ENCODE measurements at places on chromosomes 16 and 17. TPM values are rescaled to one million over a fixed set of nuclear protein-coding genes. Genes with fewer than 3 reads are reported as not detected.

GRCh38 chr17:3890878-3891219 lies 2.0 kb downstream of the CAMKK1 start:
- DNase-seq, result no peak

DNA sequence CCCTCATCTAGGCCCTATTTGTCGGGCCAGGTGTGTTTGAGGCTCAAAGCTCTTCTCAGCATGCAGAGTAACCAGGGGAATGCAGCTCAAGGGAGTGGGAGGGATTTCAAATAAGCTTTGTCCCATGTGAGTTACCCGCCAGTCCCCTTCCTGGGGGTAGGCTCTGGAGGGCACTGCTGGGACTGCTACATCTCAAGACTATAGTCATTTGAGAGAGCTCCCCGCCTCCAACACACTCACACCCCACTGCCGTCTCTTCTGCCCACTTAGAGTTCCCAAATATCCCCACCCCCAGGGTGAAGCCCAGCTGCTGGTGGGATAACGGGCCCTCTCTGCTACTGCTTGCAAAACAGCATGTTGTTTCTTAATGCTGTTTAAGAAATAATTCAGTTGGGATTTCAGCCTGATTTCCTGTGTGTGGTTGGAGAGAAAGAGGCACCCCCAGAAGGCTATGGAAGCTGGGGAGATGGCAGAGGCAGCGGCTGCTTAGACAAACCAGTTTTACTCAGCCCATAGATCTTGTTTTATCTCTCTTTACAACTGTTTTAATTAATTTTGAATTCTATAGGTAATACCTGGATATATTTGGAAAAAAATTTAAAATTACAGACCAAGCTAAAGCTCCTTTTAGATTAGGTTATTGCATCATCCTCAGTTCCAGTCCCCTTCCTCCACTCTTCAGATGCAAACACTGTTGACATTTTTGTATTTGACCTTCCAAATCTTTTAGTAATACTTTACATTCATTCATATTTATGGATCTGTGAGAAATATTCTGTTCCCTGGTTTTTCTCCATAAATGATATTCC lies 4.1 kb upstream of the MPO start:
- no peak for DNase-seq

- DNase-seq, result no peak
Observed at GRCh38 chr17:78484271-78485246, 92.6 kb downstream of the DNAH17 start.

DNA sequence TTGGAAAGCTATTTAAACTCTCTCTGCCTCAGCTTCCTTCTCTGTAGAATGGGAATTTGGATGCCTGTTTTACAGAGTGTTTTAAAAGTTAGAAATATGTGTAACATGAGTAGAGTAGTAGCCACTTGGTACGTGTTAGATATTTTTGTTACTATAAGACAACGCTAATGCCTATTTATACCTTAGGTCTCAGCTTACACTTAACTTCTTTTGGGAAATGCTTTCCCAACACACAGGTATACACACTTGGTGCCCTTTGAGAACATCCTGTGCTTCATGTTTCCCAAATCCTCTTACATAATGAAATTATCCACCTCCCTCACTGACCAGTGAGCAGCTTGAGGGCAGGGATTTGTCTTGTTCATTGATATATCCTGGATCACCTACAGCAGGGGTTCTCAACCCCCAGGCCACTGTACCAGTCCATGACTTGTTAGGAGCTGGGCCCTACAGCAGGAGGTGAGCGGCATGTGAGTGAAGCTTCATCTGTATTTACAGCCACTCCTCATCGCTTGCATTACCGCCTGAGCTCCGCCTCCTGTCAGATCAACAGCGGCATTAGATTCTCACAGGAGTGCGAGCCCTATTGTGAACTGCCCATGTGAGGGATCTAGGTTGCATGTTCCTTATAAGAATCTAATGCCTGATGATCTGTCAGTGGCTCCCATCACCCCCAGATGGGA lies 33.5 kb downstream of the ARSG start:
- no peak for DNase-seq

DNA sequence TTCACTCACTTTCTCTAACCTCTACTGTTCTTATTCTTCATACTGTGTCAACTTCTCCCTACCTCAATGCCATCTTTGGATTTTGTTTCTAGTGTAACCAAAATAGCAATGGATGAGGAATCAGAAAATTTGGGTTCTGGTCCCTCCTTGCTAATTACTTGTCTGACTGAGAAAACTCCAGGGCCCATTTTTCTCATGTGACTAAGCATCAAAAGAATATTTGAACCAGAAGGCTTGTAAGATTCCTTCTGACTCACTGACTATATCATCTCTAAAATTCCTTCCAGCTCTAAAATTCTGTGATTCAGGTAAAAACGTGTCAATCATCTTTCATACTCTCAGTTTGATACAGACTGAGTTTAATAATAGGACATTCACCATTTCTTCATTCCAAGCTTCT lies 57.9 kb downstream of the BRIP1 start:
- peak; percentile 74 for DNase-seq

DNA sequence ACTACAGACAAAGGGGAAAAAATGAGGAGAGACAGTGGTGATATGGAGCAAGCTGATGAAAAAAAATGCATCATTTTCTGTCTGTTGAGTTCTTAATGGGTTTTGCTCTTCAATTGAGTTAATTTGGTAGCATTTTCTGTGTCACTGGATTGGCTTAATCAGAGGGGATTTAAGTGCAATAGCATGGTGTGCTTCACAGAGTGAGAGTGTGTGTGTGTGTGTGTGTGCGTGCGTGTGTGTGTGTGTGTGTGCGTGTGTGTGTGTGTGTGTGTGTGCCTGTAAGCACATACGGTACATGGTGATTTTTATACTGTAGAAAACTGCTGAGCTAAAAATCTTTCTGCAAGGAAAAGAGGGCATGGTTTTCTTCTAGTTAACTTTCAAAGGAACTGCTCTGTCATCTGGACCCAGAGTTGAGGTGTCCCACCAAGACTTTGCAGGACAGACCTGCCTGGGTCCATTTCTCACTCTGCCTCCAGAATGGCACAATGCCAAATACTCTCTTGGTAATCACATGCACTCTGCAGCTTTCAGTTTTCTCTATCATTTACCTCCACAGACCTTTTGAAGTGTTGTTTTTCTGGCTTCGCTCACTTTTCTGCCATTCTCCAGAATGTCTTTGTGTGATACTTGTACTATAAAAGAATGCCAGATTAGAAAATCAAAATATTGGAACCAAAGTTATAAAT lies 952.6 kb upstream of the SOX9 start:
- no peak for DNase-seq

GRCh38 chr16:85569615-85570212 lies 43.4 kb upstream of the GSE1 start:
- no peak for DNase-seq

GRCh38 chr17:50521514-50521913 lies 11.0 kb upstream of the EPN3 start:
- DNase-seq, result no peak

- DNase-seq, result peak; percentile 97
Observed at GRCh38 chr17:64622931-64623654, 39.0 kb downstream of the SMURF2 start.

- peak; percentile 27 for DNase-seq
Observed at GRCh38 chr17:49556223-49556943, 19.3 kb upstream of the NXPH3 start.

- DNase-seq, result peak; percentile 4
Observed at GRCh38 chr16:21023509-21024202, 123.1 kb downstream of the LYRM1 start.

GRCh38 chr16:56547120-56547948 lies 17.5 kb upstream of the MT4 start:
- peak; percentile 83 for DNase-seq

DNA sequence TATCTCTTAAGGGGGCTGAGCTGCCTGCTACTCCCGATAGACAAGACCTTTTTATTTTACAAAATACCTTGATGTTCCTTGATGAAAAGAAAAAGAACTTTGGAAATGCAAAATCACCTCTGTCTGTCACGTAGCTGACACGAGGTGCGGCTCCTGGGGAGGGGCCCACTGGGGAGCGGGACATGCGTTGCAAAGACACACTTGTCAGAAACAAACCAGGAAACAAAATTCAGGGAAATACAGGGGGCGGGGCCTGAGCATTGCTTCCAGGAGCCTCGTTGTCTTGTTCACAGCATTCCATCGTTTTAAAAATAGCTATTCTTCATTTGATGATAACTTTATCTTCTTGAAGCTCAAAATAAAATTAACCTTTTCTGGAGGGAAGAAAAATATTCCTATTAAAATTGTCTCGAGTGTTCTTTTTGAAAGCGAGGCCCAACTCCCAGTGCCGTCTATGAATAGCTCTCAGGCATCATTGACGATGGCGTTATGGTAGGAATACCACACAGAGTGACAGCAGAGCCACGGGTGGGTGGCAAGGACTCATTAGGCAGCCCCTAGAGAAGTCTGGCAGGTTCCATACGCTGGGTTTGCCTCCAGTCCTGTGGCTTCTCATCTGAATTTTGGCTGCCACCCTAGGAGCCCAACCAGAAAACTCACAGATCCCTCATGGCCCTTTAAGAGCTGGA lies 286.9 kb downstream of the CPPED1 start:
- no peak for DNase-seq

DNA sequence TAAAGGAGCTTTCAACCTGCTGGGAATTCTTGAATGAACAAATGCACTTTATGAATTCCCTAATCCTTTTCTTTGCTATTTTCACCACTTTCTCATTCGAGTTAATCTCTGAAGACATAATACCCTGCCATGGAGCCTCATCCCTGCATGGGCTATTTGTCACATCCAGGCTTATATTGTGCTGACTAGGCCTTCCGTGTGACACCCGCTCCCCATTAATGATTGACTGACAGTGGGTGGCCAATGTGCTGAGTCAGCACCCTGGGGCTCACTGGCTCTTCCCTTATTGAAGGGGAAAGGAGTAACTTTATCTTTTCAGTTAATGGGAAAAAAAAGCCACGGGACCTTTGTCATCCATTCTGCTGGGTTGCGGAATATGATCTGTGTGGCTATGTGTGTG lies 1024.8 kb upstream of the EEF2KMT start:
- DNase-seq, result no peak

- no peak for DNase-seq
Observed at GRCh38 chr17:31398381-31399311, 7.2 kb downstream of the RAB11FIP4 start.

- no peak for DNase-seq
Observed at GRCh38 chr17:76715496-76715830, 4.7 kb upstream of the MXRA7 start.

GRCh38 chr17:64702815-64703214 lies 40.7 kb upstream of the SMURF2 start:
- no peak for DNase-seq

DNA sequence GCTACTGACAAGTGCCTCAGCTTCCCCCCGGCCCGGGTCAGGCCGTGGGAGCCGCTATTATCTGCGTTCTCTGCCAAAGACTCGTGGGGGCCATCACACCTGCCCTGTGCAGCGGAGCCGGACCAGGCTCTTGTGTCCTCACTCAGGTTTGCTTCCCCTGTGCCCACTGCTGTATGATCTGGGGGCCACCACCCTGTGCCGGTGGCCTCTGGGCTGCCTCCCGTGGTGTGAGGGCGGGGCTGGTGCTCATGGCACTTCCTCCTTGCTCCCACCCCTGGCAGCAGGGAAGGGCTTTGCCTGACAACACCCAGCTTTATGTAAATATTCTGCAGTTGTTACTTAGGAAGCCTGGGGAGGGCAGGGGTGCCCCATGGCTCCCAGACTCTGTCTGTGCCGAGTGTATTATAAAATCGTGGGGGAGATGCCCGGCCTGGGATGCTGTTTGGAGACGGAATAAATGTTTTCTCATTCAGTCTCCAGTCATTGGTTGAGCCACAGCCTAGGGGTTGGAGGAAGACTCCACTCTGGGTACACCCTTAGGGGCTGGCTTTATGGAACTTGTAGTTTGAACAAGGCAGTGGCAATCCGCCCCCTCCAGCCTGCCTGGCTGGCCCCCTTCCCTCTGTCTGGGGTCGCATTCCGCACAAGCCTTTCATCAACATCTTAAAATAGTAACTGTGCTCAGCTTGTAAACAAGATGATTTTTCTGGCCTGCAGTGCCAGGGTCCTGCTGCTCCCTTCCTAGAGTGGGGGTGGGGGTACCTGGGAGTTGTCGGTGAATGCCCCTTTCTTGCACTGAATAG lies 4.1 kb downstream of the SYNGR2 start:
- DNase-seq, result no peak

DNA sequence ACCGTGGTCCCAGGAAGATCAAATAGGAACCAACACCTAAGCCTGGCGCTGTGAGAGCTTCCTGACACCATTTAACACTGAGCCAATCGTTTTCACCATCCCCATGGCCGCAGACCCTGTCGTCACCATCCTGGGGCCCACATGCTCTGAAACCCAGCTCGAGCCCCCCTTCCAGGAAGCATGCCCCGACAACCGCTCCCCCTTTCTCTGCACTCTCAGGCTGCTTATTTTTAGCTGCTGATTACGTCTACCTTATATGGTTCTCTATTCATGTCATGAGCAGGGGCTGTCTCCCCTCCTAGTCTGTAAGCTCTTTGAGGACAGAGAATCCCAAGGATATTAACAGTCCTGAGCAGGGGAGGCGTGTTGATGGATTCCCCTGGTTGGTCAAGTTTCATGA lies 10.5 kb downstream of the SRL start:
- DNase-seq, result no peak

DNA sequence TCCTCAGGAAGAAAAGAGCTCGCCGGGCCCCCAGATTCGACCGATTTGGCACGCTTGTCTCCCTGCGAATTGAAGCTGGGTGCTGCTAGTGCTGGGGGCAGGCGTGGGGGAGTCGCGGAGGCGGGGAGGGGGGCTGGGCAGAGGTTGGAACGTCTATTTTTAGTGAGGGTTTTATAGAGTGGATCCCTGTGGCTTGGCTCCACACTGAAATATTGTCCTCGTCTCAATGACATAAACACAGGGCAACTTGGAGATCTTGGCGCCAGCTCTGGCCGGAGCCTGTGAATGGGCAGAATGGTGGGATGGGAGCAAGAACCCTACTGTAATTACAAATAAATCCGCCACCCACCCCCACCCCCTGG lies 15.7 kb upstream of the NOG start:
- DNase-seq, result no peak

- DNase-seq, result peak; percentile 26
Observed at GRCh38 chr17:2718150-2718938, 6.8 kb upstream of the CLUH start.

- DNase-seq, result peak; percentile 49
Observed at GRCh38 chr17:42414704-42415409, 8.2 kb downstream of the CAVIN1 start.

GRCh38 chr17:1298606-1299005 lies 19.1 kb downstream of the TRARG1 start:
- no peak for DNase-seq

BAIAP3 gene
- total RNA-seq, result 0.26 TPM

MRPS7 gene
- 83.3 TPM for total RNA-seq

KRTAP4-9 gene
- not detected for total RNA-seq

TBC1D3K gene
- not detected for total RNA-seq

CD300LB gene
- total RNA-seq, result not detected

GRAPL gene
- not detected for total RNA-seq

ABCC3 gene
- total RNA-seq, result 33.2 TPM

ZPBP2 gene
- total RNA-seq, result not detected

PERCC1 gene
- total RNA-seq, result not detected

P2RX5 gene
- total RNA-seq, result 0.53 TPM

LPCAT2 gene
- 11.8 TPM for total RNA-seq

GAS2L2 gene
- total RNA-seq, result under 0.01 TPM

FN3K gene
- 4.5 TPM for total RNA-seq

SDR42E1 gene
- total RNA-seq, result 29.1 TPM

SNAI3 gene
- total RNA-seq, result not detected

CLDN7 gene
- total RNA-seq, result 546 TPM

KATNB1 gene
- total RNA-seq, result 24.2 TPM

ZFPM1 gene
- total RNA-seq, result 1.7 TPM

EMP2 gene
- 24.6 TPM for total RNA-seq

Measured in bronchial epithelial cell (primary cell).